ENCODE measurements at places on chromosomes 5 and 9. TPM values are rescaled to one million over a fixed set of nuclear protein-coding genes. Genes with fewer than 3 reads are reported as not detected.
A peak's percentile ranks its signal among the peaks of the same experiment; 100 is the strongest.

S100Z gene
- not detected for total RNA-seq

DNA sequence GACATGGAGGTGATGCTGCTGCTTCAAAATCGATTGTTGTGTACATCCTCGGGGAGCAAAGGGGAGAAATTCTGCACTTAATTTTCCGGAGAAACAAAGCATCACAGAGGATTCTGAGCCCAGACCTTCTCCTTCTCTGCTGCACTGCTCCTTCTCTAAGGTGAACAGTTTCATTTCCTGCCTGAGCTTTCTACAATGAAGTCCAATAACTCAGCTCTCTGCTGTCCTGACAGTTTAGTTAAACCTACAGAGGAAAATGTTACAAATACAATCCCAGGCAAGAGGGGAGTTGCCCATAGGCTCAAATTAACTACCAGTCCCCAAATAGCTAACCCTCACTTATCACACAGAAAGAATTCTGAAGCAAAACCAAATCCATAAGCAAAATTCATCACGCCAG, 206.3 kb downstream of the EFNA5 start:
- DNase-seq: no peak

DNA sequence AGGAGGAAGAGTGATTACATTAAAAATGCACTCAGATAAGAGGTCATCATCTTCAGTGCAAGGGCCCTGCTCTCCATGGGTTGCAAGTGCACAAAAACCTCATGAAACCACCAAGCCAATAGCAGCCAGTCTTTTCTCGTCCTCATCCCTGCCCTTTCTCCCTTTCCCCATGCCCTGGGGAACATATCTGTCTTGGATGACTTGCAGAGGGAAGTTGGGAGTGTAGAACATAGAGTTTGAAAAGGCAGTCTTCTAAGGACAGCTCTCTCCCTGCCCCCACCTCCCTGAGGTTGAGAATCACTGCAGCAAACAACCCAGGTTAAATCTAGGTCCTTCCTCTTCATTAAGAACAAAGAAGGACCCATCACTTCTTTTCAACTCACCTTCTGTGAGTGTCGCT, 22.0 kb downstream of the DDX31 start:
- no peak for DNase-seq

DNA sequence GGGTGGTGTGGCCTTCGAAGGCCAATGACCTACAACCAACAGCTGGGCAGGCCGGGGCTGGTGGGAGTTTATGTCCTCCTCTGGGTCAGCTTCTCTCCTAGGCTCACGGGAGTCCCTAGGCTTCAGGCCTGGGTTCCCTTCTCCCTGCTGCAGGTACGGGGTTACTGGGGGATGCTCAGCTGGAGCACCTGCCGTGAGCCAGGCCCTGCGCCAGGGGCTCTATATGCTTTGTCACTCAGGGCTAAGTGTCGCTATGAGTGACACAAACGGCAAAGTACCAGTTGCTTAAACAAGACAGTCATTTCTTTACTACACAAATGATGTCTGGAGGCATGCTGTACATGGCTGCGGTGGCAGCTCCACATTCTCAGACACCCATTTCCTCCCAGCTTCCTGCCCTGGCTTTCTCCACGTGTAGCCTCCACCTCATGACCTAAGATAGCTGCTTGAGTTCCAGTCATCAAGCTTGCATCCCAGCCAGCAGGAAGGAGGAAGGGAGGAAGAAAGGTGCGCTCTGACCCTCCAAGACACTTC, 22.5 kb upstream of the NINJ1 start:
- DNase-seq: no peak

DNA sequence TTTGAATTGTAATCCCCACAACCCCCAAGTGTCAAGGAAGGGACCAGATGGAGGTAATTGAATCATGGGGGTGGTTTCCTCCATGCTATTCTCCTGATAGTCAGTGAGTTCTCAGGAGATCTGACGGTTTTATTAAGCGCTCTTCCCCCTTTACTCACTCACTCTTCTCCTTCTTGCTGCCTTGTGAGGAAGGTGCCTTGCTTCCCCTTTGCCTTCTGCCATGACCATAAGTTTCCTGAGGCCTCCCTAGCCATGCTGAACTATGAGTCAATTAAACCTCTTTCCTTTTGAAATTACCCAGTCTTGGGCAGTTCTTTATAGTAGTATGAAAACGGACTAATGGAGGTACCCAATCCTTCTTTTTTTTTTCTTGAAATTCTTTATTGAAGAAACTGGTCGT, 2.2 kb upstream of the CEP120 start:
- no peak for DNase-seq

- peak; percentile 70 for DNase-seq
These were observed at the start of gene PHYKPL for GRCh38 chr5:178232124-178232919. PHYKPL (minus strand) TSS chr5:178232802; CDS start chr5:178232550, 252 bp downstream.

LHX3 gene
- 0.11 TPM for total RNA-seq

EGR1 gene
- 28.5 TPM for total RNA-seq

- no peak for DNase-seq
These were observed 49.1 kb downstream of the SEMA4D start for GRCh38 chr9:89448821-89449220.

PCDHA1 gene
- 2.7 TPM for total RNA-seq

DNA sequence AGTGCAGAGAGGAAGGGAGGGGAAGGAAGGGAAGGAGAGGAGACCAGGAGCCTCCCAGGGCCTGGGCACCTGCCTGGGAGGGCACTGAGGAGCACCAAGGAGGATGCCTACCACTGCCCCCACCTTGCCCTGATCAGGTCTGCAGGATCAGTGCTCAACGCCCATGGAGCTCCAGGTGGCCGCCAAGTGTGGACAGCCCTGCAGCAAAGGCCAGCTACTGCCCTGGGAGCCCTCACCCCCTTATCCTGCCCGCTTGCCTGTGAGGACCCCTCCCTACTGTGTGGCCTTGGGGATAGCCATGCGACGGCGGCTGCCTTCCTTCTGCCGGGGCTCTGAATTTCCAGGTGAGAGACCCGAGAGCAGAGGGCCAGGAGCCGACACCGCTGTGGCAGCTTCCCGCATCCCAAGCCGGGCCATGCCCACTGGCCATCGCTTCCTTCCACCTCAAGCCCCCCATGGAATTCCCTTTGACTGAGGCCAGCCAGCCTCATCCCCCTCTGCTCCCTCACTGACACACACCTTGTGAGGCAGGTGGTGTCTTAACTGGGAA, 12.4 kb downstream of the ADAMTS2 start:
- no peak for DNase-seq

SPINK1 gene
- total RNA-seq: 5.4 TPM

DNA sequence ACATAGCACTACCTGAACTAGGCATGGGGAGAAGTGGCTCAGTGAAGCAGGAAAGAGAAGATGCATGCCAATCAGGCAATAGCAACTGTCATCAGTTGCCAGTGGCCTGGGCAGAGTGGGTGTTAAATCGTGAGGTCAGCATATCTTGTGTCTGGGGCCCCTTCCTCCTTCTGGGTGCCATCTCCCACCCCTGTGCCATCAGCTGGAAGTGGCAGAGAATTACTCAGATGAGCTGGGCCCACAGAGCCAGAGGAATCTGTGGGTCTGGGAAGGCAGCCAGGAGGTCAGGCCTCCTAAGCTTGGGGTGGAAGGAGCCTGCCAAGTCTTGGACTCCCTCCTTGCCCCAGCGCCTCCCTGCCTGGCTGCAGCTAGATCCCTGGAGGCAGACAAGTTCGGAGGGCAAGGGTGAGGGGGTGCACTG, 66.5 kb downstream of the GALNT12 start:
- DNase-seq: no peak

GRCh38 chr5:39426051-39426745, 1.4 kb upstream of the DAB2 start:
- no peak for DNase-seq

DNA sequence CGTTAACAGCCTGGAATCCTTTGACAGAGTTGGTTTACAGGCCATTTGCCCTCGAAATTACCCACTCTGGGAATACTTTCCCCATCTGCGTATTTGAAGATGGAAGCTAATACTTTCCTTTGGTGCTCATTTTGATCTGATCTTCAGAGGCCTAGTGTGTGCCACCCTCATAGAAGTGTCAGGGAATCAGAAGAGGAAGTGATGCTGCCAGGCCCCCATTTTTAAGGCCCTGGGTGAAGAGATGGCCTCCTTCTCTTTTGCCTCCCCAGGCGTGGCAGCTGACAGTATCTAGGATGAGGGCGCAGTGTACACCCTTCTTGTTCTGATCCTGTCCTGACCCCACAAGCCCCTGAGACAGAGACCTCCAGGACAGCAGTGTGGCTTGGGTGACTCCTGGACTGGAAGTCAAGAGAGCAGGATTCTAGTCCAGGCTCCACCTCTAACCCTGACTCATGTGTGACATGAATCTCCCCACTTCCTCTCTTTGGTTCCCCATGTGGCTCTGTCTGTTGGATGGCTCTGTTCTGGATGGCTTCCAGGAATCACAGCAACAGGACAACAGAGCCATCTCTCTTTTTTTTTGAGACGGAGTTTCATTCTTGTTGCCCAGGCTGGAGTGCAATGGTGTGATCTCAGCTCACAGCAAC, 27.8 kb downstream of the CSF1R start:
- no peak for DNase-seq

DNA sequence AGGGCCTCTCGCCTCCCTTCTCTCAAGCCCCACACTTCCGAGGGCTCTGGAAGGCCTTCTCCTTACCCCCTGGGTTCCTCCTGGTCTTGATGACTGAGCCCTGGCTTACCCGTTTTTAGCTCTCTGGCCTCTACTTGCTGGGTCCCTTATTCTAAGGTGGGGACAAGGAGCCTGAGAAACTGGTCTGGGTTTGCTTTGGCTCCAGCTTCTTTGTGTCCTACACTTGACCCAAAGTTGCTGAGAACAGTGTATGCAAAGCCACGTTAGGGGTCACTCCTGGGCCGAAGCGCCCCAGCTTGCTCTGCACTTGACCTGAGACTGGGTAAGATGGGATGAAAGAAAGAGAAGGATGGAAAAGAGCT, 788 bp downstream of the ZNF346 start:
- DNase-seq: no peak

ZNF79 gene
- total RNA-seq: 9.0 TPM

GSN gene
- 47.0 TPM for total RNA-seq

NPR2 gene
- total RNA-seq: 10.1 TPM

DNA sequence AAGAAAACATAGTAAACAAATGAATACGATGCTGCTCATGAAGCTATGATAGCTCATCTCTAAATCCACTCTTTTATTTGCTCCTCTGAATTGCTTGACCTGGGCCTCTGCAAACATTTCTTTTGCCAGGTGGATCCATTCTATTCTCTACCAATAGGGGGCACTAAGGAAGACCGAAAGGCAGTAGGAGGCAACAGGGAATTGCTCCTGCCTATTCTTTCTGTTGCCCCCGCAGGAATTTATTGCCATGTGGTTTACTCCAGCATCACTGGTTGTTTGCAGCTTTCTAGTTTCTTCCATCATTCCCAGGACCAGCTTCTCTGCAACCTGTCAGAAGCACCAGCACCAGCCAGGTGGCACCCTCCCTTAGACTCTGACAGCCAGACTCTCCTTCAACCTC, 5.3 kb downstream of the GAPT start:
- no peak for DNase-seq

- DNase-seq: no peak
These were observed 443.8 kb downstream of the LRRC70 start for GRCh38 chr5:63022403-63022802.

DNA sequence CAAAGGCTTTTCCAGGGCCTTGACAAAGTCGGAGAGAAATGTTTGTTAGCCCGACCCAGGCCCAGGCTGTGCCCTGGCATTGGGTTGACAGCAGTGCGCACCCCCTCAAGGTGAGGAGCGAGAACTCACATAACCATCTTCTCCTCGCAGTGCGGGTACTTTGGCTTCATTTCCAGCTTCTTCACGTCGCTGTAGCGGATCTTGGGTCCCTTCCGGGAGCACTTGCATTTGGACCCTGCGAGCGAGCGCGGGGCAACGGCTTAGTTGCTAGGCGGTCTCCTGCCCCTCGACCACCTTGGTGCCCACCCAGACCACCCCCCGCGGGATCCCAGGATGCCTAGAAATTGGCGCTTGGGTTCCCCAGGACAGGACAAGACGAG, 496 bp downstream of the CXCL14 start:
- no peak for DNase-seq

DNA sequence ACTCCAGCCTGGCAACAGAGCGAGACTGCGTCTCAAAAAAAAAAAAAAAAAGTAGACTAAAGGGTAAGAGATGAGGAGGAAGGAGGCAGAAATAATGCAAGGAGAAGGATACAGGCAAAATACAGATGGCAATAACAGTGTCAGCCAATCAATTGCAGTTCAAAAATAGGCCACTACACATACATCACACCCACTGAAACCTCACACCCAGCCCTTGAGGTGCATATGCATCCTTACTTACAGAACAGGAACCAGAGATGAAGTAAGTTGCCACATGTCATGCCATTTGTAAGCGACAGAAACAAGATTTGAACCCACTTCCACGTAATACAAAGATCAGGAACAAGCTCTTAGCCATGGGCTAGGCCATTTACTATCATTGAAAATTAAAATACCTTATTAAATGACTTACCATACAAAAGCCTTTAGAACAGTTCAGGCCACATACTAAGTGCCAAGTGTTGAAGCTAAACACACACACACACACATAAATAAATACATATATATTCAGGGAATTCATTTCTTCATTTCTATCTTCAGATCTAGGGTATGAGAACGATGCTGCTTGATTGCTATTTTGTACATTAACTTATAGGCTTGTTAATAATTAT, 98.4 kb downstream of the FNBP1 start:
- DNase-seq: no peak

GRCh38 chr5:107858788-107859187, 188.1 kb upstream of the EFNA5 start:
- DNase-seq: no peak

DNA sequence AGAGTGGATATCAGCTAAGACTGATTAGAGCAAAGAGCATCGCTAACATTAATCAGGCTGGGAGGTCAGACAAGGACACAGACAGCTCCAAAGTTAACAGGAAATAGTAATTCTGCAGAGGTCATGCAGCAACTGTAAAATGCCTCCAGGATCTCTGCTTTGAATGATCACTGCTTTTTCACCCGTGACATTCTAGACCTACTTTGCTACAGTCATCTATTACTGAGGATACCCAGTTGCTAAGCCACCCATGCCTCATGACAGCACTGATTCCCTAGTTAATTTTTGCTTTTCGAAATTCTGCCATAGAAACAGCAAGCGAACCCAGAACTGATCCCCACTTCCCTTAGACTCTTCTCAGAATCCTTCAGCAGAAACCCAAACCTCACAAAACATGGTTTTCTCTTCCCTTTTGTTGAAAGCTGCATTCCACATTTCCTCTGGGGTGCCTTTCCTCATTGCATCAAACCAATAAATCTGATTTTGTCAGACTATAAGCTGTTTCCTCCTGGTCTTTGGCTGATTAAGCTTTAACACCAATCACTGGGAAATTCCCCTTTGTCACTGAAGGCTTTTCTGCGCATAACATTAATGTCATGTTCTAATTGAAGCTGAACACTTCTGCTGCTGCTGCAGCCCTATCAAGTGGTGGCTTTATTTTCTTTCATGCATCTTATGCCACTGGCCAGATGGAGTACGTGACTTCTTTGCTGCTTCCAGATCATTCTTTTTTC, 201.1 kb upstream of the CHD1 start:
- no peak for DNase-seq

GRCh38 chr9:99359336-99359735, 137.3 kb downstream of the SEC61B start:
- no peak for DNase-seq

BRIX1 gene
- 57.3 TPM for total RNA-seq

Data from WTC11 (cell line).